ENCODE measurements at places on chromosomes 13 and 19.

- DNase-seq, result no peak
Measured at GRCh38 chr19:55369653-55370304, 484 bp downstream of the IL11 start.

DNA sequence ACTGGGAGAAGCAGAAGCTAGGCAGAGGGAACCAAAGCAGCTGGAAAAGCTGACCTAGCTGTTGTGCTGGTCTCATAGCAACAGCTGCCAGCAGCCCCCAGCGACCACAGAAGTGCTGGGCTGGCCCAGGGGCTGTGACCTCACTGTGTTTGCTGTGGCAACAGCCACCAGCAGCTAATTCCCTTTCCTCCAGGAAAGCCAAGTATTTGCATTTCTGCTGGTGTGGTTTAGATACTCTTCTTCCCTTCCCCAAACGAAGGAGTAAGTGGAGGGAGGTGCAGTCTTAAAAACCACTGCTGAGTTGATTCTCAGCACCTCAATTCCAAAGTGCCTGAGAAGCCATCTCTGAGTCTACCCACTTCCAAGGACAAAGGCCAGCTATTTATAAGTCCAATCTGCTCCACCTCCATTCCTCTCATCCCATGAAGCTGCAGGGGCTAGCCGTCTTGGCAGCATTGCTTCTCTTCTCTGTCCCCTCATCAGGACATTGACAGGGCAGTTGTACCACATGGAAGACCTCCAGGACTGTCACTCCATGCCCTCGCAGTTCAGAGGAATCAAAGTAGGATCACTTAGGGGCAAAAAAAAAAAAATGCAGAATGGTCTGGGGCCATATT, 11.5 kb upstream of the CCDC97 start:
- DNase-seq, result peak; percentile 33

DNA sequence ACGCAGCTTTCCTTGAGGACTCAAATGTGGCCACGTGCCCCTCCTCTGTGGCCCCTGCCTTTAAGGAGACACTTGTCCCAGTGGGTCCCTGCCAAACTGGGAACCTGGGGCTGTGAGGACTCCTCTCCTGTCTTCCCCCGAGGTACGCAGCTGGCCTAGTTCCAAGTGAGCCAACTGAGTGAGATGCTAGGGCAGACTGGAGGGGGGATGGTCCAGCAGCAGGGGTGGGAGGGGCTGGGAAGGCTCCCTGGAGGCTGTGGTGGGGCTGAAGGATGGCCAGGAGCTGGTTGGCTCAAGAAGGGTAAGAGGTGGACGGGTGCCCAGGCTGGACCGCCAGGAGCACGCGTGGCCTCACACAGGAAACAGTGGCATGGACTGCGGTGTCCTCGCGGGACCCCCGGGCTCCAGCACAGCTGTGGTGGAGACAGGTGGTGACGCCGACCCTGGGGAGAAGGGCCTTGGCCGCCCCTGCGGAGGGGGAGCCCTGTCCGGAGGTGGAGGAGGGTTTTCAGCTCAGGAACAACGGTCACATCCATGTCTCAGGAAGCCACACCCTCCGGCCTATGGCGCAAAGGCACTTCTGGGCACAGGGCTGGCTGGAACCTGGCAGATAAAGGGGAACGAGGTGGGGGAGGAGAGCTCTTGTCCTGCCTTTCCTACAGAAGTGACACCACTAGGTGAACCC, 45.8 kb downstream of the MLLT1 start:
- DNase-seq, result no peak

DNA sequence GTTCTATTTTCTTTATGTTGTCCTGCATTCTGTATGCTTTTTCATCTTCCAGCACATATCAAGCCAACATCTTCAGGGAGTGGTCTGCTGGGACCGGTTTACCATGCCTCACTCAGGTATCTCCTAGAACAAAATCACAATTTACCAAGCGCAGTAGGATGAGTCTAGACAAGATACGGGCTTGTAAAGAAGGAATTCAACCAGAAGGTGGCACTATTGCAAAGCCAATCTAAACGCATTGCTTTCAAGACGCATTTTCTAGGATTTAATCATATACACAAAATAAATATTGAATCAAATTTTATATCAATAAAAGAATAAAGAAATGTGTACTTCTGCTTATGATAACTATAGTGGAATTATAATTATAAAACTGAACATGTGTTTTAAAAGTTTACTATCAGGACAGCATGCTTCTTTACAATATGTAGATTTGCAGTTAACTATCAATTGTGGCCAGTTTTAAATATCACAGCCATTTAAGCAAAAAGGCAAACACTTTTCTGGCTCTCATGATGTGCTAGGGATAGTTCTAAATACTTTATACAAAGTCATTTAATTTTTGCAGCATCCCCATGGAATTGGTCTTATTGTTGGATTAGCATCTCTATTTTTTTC, 16.1 kb upstream of the TPP2 start:
- DNase-seq, result no peak

DNA sequence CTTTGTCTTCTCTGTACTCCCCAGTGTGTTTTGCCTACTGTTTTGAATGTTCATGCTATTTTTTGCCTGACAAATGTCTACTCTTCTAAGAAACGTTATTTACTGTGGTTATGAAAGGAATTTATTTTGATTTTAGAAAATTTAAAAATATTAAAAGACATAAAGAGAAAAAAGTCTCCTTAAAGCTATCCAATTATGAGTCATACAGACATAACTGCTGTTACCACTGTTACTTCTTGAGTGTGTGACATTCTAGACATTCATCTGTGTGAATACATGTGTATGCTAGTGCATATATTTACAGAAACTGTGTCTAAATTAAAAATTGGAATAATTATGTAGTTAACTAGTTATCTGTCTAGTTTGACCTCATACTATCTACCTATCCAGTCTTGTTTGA, 187.6 kb upstream of the SGCG start:
- DNase-seq, result no peak

DNA sequence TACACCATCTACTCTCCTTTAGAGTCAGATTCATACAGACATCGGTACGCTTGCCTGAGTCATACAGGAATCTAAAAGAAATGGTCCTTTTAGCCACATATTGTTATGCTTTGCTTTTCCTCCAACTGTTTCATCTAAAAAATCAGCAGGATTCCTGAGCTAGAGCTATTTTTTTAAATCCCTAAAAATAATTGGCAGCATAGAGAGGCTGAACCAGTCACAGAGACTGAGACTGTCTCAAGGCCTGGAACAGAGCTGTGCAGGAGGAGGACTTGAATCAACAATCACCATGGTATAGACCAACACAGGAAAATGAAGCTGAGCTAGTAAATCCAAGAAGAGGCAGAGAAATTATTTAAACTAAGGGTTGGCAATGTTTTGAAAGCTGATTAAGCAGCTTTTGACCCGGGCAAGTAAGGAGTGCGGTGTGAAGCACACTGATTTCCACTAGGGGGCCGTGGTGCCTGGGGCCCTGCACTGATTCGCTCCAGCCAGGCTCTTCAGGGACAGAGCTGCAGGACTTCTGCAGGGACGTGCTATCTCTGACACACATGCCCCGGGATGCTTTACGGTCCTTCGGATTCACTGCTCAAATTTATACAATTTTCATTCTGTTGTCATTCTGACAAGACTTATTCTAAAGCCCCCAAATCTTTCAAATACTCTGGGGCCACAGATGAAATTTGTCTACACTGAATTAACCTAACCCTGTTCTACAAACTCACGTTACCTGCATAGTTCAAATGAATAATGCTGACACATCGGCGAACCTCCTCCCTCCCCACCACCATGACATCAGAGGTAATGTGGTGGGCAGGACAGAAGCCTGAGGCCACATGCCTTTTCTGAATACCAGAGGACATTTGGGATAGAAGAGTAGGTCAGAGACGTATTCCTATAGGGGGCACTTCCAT, 87.6 kb upstream of the SLC15A1 start:
- no peak for DNase-seq

DNA sequence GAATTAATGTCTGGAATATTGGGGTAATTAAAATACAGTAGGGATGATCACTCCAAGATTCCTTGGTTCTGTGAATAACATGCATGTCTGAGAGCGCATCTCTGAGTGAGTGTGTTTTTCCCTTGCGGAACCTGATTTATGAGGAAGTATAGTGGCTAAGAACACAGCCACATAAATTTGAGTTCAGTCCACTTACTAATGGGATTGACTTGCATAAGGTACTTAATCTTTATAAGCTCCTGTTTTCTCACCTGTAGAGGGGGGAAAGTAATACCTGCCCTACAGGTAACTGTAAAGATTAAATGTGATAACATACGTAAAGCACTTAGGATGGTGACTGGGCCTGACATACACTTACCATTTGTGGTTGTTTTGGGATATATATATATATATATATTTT, 60.8 kb downstream of the KLF5 start:
- no peak for DNase-seq

DNA sequence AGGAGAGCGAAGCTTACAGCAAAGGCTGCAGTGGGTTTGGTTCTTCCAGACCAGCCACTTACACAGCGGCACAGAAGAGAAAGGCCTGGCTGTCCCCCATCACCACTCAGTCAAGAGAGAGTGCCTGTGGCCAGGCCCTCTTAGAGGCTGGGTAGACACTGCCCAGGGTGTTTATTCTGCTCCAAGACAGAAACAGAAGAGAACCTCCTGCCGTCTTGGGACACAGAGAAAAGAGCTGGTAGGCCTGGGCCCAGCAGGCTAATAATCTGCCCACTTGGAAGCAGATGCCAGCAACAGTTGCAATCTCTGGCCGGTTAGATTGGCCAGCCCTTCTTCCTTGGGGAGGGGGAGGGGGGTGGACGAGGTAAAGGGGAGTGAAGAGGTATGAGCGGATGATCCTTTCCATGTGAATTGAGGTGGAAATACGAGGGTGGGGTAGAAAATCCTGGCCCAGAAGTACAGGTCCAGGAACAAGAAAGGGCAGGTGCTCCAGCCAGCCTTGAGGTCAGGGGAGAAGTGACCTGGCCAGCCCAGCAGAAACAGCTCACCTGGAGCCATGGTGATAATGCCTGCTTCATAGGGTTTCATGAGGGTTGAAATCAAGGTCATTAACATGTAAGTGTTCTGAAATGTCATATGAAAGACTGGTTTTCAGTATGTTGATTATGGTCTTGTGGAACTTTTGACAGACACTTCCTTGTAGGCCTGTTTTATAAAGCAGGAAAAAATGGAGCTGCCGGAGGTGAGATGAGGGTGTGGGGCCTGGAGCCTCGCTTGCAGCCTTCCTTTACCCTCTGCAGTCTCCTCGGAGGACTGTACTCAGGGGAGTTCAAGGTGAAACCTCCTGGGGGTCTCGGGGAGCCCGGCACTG, 116.9 kb downstream of the SIPA1L3 start:
- DNase-seq, result no peak

GRCh38 chr13:43088093-43088511, 64.7 kb downstream of the DNAJC15 start:
- DNase-seq, result no peak

DNA sequence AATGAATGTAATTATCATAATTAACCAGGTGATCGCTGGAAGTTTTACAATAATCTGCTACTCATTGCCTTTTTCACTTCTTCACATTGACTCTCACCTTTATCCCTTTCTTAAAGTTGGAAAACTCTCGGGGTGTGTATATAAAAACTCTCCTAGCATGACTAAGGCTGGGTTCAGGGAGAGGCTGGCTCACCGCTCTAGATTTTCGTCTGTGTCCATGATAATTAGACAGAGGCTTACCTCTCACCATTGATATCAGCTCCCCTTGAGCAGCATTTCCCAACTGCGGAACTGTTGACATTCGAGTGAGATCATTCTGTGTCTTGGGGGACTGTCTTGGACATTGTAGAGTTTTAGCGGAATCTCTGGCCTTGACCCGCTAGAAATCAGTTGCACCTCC, 39.4 kb downstream of the NFIX start:
- no peak for DNase-seq

GRCh38 chr19:1555487-1556389, 12.4 kb downstream of the MEX3D start:
- DNase-seq, result no peak

DNA sequence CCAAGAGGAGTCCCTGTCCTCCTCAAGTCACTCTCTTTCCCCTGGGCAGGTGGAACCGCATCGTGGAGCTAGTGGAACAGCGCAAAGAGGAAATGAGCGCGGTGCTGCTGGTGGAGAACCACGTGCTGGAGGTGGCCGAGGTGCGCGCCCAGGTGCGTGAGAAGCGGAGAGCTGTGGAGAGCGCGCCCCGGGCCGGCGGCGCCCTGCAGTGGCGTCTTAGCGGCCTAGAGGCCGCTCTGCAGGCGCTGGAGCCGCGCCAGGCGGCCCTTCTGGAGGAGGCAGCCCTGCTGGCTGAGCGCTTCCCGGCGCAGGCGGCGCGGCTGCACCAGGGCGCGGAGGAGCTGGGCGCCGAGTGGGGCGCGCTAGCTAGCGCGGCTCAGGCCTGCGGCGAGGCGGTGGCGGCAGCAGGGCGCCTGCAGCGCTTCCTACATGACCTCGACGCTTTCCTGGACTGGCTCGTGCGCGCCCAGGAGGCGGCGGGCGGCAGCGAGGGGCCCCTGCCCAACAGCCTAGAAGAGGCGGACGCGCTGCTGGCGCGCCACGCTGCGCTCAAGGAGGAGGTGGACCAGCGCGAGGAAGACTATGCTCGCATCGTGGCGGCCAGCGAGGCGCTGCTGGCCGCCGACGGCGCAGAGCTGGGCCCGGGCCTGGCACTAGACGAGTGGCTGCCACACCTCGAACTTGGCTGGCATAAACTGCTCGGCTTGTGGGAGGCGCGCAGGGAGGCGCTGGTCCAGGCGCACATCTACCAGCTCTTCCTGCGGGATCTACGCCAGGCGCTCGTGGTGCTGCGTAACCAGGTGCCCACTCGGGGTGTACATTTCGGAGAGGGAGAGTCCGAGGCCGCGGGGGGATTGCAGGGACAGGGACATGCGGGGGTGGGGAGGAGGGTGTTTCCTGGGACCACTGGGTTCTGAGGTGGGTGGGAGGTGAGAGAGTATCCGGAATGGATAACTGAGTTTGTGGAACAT, 52.8 kb downstream of the SPTBN4 start:
- no peak for DNase-seq

GRCh38 chr13:48574041-48574796, 41.3 kb upstream of the RCBTB2 start:
- no peak for DNase-seq

DNA sequence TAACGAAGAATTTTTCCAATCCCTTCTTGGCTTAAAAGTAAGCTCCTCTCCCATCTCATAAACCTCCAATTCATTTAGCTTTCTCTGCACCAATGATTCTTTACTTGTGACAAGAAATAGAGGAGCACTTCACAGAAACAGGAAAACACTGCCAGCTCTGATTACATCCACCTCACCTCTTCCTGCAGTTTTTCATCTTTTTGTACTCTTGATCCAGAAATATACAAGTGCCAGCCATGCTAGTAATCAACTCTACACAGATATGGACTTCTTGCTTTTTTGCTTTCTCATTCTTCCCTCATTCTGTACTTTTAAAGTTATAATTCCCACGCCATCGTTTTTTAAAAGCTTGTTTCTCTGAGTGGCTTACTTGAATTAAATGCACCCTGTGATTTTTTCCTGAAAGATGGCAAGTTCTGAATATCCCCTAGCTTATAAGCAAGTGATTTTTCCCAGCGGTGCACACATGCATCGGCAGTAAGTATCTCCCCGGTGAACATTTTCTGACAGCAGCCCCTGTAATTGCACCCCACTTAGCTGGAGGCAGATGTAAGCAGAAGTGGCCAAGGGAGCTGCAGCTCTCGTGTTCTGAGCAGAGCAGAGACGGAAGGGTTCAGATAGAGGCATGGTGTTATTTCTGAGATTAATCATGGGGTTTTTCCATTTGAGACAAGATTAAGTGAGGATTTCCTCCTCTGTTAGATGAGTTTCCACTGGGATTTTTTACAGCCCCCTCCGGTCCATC, 340.7 kb downstream of the SLC7A1 start:
- no peak for DNase-seq

Measured in stimulated activated CD8-positive, alpha-beta memory T cell treated with anti-CD3 and anti-CD28 coated beads, Interleukin-7, amount 100 ng/mL, for 1 hour (primary cell).